ENCODE measurements at places on chromosomes 2 and 18.

DNA sequence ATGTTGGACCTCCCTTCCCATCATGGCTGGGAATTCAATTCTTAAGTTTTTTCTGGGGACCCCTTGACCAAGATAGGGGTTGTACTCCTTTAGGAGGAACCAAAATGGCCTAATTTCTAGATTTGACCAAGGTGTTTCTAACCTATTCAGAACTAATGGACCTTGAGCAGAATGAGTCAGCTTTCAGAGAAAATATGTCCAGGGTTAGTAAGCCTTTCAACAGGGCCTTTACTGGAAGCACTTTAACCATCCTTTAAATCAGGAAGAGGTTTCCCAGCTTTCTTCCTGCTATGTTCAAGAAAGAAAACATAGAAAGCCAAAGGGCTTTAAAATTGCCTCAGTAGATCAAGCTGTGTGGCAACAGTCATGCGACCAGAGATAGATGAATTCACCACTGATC is 1184.9 kb upstream of the ACVR2A start:
- no peak for DNase-seq

DNA sequence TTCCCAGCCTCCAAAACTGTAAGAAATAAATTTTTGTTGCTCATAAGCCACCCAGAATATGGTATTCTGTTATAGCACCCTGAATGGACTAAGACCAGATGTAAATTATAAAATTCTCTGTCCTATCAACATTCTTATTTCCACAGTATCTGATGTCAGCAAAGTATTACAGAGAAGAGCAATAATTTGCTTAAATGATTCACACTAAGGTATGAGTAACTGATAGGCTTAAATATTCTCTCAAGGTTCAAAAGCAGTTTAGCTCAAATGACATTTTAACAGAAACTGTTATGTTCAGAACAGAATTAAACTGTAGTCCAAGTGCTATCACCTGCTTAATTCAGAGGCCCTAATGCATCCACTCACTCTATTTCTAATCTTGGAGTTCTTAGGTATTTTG is 12.8 kb downstream of the SESTD1 start:
- DNase-seq: no peak

- DNase-seq: no peak
These were observed 13.4 kb upstream of the ZNF512 start for GRCh38 chr2:27569398-27569797.

DNA sequence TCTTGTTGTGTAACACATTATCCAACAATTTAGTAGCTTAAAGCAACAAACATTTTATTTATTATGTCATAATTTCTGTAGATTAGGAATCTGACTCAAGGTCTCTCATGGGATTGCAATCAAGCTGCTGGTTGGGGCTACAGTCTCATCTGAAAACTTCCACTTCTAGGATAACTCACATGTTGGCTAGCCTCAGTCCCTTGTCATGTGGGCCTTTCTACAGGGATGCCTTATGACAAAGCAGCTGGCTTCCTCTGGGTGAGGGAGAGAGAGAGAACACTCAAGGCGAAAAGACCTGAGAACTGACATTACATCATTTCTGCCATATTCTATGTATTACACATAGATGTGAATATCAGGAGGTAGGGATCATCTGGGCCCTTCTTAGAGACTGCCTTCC is 317.9 kb upstream of the VRK2 start:
- no peak for DNase-seq

DNA sequence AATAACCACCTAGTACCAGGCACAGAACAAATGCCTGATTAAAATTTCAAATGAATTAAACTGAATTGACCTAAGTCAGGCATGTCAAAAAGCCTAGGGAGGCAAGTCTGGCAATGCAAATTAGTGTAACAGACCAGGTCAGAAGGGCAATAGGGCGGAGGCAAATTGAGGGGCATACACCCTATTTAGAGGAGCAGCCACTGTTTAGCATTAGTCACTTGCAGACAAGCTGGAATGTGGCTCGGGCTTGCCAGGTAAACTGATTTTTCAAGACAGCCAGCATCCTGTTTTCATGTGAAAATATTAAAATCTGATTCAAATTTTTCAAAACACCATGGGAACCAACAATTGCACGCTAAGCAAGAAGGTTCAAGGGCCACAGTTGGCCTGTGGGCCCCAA is 160.3 kb downstream of the EN1 start:
- no peak for DNase-seq

DNA sequence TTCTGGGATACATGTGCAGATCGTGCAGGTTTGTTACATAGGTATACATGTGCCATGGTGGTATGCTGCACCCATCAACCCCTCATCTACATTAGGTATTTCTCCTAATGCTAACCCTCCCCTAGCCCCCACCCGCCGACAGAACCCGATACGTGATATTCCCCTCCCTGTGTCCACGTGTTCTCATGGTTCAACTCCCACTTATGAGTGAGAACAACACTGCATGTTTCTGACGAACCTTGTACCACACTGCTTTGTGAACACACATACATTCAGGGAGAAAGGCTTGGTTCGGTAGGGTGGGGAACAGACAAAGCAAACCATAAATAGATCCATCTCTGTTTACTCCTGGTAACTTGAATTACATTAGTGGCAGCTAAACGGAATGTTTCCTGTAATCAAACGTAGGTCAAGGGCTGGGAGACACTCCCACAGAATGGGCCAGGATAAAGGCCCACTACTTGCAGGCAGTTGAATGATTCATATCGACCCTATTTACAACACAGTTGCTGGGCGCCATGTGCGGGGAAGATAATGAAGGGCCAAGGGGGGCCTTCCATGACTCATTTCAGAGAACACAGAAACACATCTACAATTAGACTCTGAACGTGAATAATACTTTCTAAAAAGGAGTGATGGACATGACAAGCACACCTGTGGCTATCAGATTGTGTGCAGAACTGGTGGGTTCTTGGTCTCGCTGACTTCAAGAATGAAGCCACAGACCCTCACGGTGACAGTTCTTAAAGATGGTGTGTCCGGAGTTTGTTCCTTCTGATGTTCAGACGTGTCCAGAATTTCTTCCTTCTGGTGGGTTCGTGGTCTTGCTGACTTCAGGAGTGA is 56.8 kb upstream of the KIDINS220 start:
- no peak for DNase-seq

DNA sequence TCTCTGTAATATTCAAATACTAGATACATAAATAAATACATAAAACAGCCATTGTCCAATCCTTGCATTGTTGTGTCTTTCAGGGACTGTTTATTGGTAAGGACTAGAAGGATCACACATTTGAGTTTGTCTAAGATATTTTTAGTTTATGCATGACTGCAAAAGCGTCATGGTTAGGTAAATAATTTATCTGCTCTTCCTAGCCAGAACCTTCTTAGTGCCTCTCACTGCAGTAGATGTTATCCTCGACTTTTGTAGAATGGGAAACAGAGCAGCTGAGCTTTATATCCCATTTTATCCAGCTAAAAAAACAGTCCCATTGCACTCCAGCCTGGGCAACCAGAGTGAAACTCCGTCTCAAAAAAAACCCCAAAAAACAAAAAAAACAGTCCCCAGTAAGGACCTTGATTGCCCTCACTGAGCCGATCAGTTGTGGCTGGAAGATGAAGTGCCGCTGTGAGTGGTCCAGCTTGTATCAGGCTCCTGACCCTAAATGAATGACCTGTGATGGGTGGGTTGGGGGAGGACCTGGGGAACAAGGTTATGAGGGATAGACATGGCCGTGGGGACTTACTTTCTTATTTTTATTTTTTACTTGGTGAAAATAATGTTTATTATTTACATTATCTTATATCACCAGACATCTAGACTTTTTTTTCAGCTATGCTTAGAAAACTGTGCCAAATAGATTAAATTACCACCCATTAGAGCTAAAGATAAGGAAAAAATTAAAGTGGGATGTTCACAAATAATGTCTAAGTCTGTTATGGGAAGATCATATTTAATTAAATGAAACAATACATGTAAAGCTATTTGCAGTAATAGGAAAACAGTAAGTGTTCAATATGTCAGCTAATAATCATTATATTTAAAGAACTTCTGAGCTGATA is 10.9 kb upstream of the ADAM23 start:
- no peak for DNase-seq

DNA sequence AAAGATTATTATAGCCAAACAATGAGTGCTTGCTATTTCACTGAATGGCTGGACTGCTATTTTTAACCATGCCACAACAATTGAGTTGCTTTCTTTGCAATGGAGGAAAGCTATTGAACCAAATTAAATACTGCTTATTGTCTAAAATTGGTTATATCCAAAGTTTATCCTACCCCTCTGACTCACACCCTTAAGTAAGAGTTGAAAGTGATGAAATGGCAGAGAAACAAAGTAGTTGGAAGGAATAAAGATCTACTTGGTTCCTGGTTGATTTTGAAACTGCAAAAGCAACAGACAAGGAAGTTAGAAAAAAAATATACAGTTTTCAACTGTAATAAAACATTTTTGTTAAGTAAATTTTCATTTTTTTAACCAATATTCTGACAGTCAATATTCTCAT is 47.5 kb downstream of the EML4 start:
- no peak for DNase-seq

GRCh38 chr2:19576411-19576810 is 218.0 kb upstream of the OSR1 start:
- no peak for DNase-seq

- no peak for DNase-seq
These were observed 49.4 kb downstream of the PLEKHM3 start for GRCh38 chr2:207975921-207976320.

- no peak for DNase-seq
These were observed 222.0 kb downstream of the ZNF516 start for GRCh38 chr18:76273036-76273545.

- no peak for DNase-seq
These were observed 109.2 kb upstream of the GPC1 start for GRCh38 chr2:240326246-240326645.

- no peak for DNase-seq
These were observed 7.7 kb downstream of the SLC30A3 start for GRCh38 chr2:27255187-27255586.

DNA sequence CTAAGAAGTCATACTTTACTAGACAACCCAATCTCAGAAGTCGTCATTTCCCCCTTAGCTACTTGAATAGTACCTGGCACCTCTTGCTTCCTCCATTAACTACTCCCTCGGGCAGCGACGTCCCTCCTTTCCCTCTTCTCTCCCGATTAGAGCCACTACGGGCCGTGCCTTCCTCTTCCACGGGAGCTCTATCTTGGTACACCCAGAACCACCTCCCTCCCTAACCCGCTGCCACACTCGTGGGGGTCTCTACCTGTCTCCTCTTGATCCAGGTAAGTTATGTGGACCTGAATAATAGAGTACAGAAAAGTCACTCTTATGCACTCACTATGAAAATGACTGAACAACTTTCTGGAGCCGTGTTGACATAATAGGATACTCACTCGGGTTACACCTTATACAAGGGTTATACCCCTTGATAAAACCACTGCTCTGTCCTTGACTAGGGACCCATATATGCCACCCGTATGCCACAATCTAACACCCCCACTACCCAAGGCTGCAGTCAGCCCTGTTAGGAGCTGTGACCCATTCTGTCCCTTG is 595 bp upstream of the HDHD2 start:
- DNase-seq: peak; percentile 15

DNA sequence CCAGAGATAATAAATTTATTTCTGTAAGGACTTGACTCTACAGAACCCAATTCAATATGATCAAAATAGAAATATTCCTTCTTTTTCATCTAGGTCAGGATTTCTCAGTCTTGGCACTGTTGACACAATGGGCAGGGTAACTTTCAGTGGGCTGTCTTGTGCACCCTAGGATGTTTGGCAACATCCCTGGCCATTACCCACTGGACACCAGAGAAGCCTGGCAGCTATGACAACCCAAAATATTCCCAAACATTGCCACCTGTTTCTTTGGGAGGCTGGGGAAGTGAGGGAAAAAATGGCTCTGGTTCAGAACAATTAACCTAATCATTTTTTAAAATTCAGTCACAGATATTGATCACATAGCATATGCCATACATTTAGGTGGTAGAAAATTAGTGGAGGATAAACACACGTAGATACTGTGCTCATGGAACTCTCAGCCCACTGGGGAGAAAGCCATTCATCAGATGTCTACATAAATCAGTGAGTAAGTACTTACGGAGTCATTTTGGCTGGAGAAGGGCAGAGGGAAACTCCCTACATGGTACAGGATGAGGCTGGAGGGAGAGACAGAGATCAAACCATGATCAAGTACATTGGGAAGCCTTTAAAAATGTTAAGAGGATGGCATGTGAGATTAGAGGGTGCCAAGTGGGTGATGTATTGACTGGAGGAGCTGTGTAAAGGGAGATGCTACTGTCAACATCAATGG is 718 bp upstream of the TNP1 start:
- no peak for DNase-seq

DNA sequence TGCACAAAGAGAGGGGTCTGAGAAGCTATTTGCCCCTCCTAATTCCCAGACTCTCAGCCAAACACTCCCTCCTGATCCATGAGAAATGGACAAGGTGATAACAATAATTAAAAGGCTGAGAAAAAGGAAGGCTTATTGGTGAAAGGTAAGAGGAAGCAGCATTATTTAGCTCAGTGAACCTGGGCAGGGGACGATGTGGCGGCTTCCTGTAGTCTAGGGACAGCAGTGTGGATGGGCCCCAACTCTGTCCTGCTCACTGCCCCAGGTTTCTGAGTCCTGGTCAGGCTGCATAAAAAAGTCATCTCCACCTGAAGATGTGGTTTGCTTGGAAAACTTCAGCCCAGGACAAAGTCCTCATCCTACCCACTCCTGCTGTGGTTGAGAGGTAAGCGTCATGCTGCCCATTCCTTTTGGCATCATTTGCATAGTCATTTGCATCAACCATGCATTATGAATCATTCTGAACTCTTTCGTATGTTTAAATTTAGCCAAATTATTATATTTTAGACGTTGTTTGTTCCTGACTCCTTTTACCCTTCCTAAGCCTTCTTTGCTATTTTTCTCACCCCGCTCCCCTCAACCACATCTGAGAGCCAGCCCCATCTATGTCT is 126.8 kb downstream of the CLIP4 start:
- DNase-seq: no peak

DNA sequence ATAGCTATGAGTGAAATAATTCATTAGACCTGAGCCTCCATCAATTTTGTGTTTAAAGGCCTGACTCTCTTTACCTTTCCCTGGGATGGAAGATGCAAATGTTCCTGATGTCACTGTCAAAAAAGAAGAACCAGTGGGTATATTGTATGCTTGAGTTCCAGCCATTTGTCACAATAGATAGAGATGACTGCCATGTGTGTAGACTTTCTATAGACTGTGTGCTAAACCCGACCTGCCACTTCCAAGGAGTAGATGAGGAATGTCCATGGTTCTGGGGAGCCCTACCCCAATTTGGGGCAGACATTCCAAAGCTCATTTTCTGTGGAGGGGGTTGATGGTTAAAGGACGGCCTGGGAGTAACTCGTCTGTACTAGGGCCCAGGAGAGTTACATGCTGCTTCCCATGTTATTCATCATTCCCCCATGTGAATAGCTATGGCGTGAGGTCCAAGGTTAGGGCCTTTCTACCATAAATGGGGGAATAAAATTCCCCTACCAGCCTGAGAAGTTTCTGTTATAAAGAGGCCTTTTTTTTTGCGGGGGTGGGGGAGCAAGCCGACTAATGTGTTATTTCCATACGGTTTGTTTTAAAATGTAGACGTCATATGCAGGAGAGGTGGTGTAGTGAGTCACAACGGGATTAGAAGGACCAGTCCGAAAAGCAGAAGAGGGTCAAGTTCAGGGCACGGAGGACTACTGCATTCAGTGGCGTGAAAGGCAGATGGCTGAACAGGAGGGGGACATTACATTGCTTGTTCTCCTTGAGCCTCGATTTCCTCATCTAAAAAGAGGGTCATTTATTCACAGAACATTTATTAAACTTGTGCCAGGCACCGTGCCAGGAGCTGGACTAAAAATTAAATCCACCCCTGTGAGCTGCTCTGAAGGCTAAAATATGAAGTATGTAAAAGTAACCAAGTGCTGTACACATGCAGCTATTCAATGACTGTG is 24.0 kb downstream of the IL1B start:
- DNase-seq: no peak

- no peak for DNase-seq
These were observed 193.0 kb downstream of the ACKR3 start for GRCh38 chr2:236762628-236763027.

Measured in transverse colon (tissue), 4 donors.